Fibroblast of skin of right biceps (primary cell): ENCODE measurements at places on chromosomes 4 and X.
A peak's percentile ranks its signal among the peaks of the same experiment; 100 is the strongest.

GRCh38 chrX:153818571-153819383, 11.6 kb downstream of the PDZD4 start:
- peak; percentile 20 for DNase-seq

DNA sequence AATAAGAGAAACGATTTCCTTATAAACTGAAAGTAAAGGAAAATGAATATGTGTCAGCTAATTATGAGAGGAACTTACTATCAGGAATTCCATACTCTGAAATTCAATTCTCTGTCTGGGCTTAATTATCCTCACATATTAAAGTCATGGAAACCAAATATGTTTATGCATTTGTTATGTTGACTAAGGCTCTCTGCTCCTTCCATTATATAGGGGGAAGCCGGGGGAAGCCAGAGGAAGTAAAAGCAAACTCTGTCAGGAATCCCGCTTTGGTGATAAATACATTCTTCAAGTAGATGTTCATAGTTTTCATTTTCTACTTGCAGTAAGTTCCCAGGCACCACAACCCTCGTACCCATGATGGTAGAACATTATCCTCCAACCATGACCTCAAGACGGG, 142.8 kb upstream of the VCX2 start:
- peak; percentile 0 for DNase-seq

- DNase-seq, result no peak
Measured at GRCh38 chr4:7007142-7007907, 35.8 kb upstream of the TADA2B start.

- no peak for DNase-seq
Measured at GRCh38 chr4:6596948-6597347, 22.0 kb downstream of the MAN2B2 start.

GRCh38 chrX:108722561-108722960, 13.8 kb downstream of the IRS4 start:
- DNase-seq, result no peak
